ENCODE measurements at places on chromosomes 3 and 15. TPM values are rescaled to one million over a fixed set of nuclear protein-coding genes. Genes with fewer than 3 reads are reported as not detected.

- DNase-seq = no peak
- H3K4me1 ChIP-seq = no peaks in the 10 kb centered on the region
- no peaks in the 10 kb centered on the region for H3K27me3 ChIP-seq
- H3K4me3 ChIP-seq = no peak overlapping the region
Measured at GRCh38 chr3:16601537-16602005, 3.7 kb downstream of the DAZL start.

DNA sequence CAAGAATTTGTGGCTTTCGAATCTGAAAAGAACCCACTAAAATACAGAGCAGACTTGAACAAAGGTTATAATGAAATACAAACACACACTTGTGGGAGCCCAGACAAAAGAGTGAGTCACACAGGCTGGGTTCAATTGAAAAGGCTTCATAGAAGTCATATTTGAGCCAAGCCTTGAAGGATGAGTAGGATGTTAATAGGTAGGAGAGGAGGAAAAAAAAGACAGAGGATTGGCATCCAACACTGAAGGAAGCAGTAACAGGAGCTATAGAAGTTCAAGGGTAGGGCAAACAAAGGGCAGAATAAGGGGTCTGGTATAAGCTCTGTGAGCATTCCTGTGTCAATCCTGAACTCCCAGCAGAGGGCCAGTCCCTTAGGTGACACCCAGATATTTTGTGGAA is 325.4 kb downstream of the FOXP1 start:
- no peaks in the 10 kb centered on the region for H3K27me3 ChIP-seq
- peaks cover 10% of the 10 kb centered on the region for H3K4me1 ChIP-seq
- no peak overlapping the region for H3K4me3 ChIP-seq
- no peak for DNase-seq
- H3K36me3 ChIP-seq = no peaks in the 10 kb centered on the region

GRCh38 chr15:95620934-95621579 is 709.4 kb upstream of the NR2F2 start:
- no peaks in the 10 kb centered on the region for H3K27me3 ChIP-seq
- no peak for DNase-seq
- no peaks in the 10 kb centered on the region for H3K36me3 ChIP-seq
- no peaks in the 10 kb centered on the region for H3K4me1 ChIP-seq

- H3K36me3 ChIP-seq = peaks cover 81% of the 10 kb centered on the region
- no peak overlapping the region for H3K27ac ChIP-seq
- no peak overlapping the region for H3K4me3 ChIP-seq
- no peak for DNase-seq
Measured at GRCh38 chr15:26572602-26573350, 200.1 kb downstream of the GABRB3 start.

GRCh38 chr15:70555713-70556112 is 207.6 kb downstream of the UACA start:
- H3K4me1 ChIP-seq = peaks cover 5% of the 10 kb centered on the region
- H3K27me3 ChIP-seq = peaks cover 4% of the 10 kb centered on the region
- no peak overlapping the region for H3K4me3 ChIP-seq
- H3K27ac ChIP-seq = no peak overlapping the region

The UBAP1L gene
- 3.4 TPM for total RNA-seq

The KLHL40 gene
- not detected for total RNA-seq

The GOLGA8S gene
- total RNA-seq = 0.09 TPM

The ECE2 gene
- not detected for total RNA-seq

The MUC13 gene
- total RNA-seq = not detected

The KLHL18 gene
- total RNA-seq = 20.7 TPM

All from endodermal cell (in vitro differentiated cells).